WTC11 (cell line): ENCODE measurements at places on chromosomes 5 and 9. TPM values are rescaled to one million over a fixed set of nuclear protein-coding genes. Genes with fewer than 3 reads are reported as not detected.

- H3K4me1 ChIP-seq = peaks cover 7% of the 10 kb centered on the region
- peaks cover 8% of the 10 kb centered on the region for H3K36me3 ChIP-seq
- H3K27me3 ChIP-seq = no peaks in the 10 kb centered on the region
- no peak for DNase-seq
- H3K4me3 ChIP-seq = no peak overlapping the region
These were observed 181.6 kb downstream of the AP3B1 start for GRCh38 chr5:78112931-78113330.

- peaks cover 17% of the 10 kb centered on the region for H3K4me1 ChIP-seq
- H3K36me3 ChIP-seq = peaks cover under 1% of the 10 kb centered on the region
- H3K4me3 ChIP-seq = no peak overlapping the region
These were observed 480.7 kb downstream of the DMAC1 start for GRCh38 chr9:7318920-7319319.

DNA sequence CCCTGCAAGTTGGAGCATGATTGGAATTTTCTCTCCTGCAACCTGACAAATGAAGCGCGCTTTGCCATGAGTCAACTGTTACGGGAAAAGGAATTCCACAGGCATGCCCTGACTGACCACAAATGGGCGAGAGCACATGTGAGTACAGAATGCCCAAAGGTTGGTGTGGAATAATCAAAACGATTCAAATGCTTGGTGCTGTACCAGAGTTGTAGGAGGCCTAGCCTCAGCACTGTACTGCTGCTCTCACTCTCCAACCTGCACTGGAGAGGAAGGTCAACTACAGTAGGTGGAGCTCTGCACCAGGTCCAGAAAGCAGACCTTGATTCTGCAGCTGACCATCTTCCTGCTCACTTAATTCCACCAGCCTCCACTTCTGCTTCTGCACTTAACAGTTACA lies 406.9 kb upstream of the ACTBL2 start:
- no peaks in the 10 kb centered on the region for H3K27me3 ChIP-seq
- no peaks in the 10 kb centered on the region for H3K36me3 ChIP-seq
- H3K4me1 ChIP-seq = peaks cover 44% of the 10 kb centered on the region

DNA sequence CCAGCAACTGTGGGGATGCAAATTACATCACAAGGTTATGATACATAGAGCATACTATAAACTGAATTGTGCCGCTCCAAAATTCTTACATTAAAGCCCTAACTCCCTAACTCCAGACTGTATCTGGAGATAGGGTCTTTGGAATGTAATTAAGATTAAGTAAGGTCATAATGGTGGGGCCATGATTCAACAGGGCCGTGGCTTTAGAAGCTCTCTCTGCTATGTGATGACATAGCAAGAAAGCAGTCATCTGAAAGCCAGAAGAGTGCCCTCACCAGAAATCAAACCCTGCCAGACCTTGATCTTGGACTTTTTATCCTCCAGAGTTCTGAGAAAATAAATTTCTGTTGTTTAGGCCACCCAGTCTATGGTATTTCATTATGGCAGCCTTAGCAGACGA lies 123.9 kb downstream of the FBXL17 start:
- DNase-seq = no peak
- no peak overlapping the region for H3K27ac ChIP-seq
- H3K27me3 ChIP-seq = no peaks in the 10 kb centered on the region
- no peak overlapping the region for H3K4me3 ChIP-seq
- peaks cover 25% of the 10 kb centered on the region for H3K4me1 ChIP-seq
- no peaks in the 10 kb centered on the region for H3K36me3 ChIP-seq

GRCh38 chr5:71839096-71839884 lies 120.2 kb downstream of the CARTPT start:
- peaks cover 13% of the 10 kb centered on the region for H3K4me1 ChIP-seq
- no peak overlapping the region for H3K27ac ChIP-seq
- DNase-seq = no peak
- no peaks in the 10 kb centered on the region for H3K27me3 ChIP-seq

GRCh38 chr5:36156619-36157018 lies 4.7 kb downstream of the SKP2 start:
- H3K4me3 ChIP-seq = no peak overlapping the region
- H3K27me3 ChIP-seq = no peaks in the 10 kb centered on the region
- 0 out of 2 replicates have a peak overlapping the region, but pooled peaks have one; percentile 15 for H3K27ac ChIP-seq
- no peak for DNase-seq

DNA sequence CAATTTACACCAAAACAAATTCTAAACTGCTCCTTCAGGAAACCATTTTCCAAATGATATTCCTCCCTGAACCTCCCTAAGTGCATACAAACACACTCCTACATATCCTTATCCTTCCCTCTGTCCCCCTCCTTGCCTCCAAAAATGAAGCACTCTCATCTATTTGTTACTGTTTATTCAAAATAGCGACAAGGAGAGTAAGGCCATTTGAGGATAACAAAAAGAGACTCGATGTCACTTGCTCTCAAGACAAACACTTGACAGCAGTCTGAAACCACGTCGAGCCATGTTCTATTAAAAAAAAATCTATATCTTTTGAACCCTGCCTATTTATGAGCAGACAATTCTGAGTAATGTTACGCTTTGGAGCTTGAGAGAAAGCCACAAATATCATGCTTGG lies 547.9 kb downstream of the DTWD2 start:
- peaks cover 20% of the 10 kb centered on the region for H3K4me1 ChIP-seq
- DNase-seq = no peak
- no peaks in the 10 kb centered on the region; the same call in 1 of the 2 replicates for H3K27me3 ChIP-seq

- peak; percentile 82 for DNase-seq
- no peaks in the 10 kb centered on the region for H3K36me3 ChIP-seq
These were observed 665 bp downstream of the TCF7 start for GRCh38 chr5:134114886-134115805.

GRCh38 chr5:92003806-92004205 lies 620.7 kb upstream of the ARRDC3 start:
- no peak overlapping the region for H3K27ac ChIP-seq
- DNase-seq = no peak
- no peaks in the 10 kb centered on the region for H3K27me3 ChIP-seq
- no peak overlapping the region for H3K4me3 ChIP-seq

DNA sequence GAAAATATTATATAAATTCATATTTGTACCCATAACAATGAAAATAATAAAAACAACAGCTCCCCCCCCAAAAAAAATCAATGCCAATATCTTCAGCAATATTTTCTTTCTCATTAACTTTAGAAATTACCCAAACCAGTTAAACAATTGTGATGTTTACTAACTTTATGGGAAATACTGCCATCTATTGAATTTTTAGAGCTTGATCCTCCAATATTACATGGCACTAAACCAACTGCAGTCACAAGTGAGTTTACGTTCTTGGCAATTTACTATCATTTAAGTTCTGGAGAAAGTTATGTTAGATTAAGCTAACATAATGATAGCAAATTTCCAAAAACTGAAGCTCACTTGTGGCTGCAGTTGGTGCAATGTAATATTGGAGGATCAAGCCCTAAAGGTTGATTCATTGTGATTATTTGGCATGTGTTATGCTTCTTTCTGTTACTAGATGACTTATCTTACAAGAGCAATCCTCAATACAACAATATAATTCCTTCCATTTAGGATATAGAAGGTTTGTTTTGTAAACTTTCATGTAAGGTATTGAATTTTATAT lies 379.5 kb downstream of the CDH18 start:
- H3K4me3 ChIP-seq = no peak overlapping the region
- H3K27ac ChIP-seq = no peak overlapping the region
- no peaks in the 10 kb centered on the region for H3K27me3 ChIP-seq
- H3K36me3 ChIP-seq = no peaks in the 10 kb centered on the region
- H3K4me1 ChIP-seq = no peaks in the 10 kb centered on the region
- DNase-seq = no peak

- no peaks in the 10 kb centered on the region for H3K27me3 ChIP-seq
- H3K4me1 ChIP-seq = peaks cover 22% of the 10 kb centered on the region
These were observed 21.9 kb upstream of the ISCA1 start for GRCh38 chr9:86304236-86304730.

GRCh38 chr5:158785397-158785796 lies 314.3 kb downstream of the EBF1 start:
- no peaks in the 10 kb centered on the region for H3K27me3 ChIP-seq
- no peak overlapping the region for H3K27ac ChIP-seq
- no peak for DNase-seq
- no peaks in the 10 kb centered on the region for H3K4me1 ChIP-seq
- no peaks in the 10 kb centered on the region for H3K36me3 ChIP-seq
- H3K4me3 ChIP-seq = no peak overlapping the region

DNA sequence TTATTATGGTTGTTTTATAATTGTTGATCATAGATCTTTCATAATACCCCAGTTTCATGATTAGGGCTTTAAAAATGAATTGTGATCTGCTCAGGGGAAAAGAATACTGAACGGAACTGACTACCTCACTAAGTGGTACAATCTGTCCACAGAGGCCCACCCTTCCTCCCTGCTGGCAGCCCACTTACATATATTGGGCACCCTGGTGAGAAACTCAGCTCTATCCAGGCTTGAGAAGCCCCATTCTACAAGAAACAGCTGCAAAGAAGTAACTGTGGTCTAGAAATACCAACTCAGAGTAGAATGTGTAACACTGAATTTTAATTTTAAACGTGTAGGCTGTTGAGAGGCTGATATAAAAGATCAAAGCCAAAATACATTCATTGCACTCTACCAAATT lies 46.9 kb downstream of the TSSK1B start:
- no peak overlapping the region for H3K27ac ChIP-seq
- no peaks in the 10 kb centered on the region; the same call in 1 of the 2 replicates for H3K27me3 ChIP-seq
- no peak overlapping the region for H3K4me3 ChIP-seq
- DNase-seq = no peak
- no peaks in the 10 kb centered on the region for H3K36me3 ChIP-seq
- no peaks in the 10 kb centered on the region for H3K4me1 ChIP-seq

- H3K27me3 ChIP-seq = no peaks in the 10 kb centered on the region
- no peak overlapping the region for H3K27ac ChIP-seq
- H3K4me1 ChIP-seq = no peaks in the 10 kb centered on the region
These were observed 57.1 kb upstream of the ANKH start for GRCh38 chr5:14928661-14929060.

DNA sequence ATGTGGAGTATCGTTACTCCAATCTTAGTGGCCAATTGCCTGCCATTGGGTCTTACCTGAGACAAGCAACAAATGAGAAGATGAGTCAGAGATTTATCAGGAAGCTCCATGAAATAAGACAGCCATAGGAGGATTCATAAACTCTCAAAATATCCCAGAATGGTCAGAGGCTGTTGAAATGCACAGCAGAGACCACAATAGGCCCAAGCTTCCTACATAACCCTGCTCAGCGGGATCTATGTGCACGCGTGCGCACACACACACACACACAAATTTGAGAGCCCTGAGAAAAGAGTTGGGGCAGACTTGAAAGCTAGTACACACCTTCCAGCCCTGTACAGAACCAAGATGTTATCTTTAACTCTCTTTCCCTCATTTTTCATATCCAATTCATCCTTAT lies 9.8 kb downstream of the UIMC1 start:
- H3K4me3 ChIP-seq = no peak overlapping the region
- no peak for DNase-seq
- no peaks in the 10 kb centered on the region for H3K27me3 ChIP-seq
- H3K4me1 ChIP-seq = peaks cover 7% of the 10 kb centered on the region
- H3K36me3 ChIP-seq = peaks cover 42% of the 10 kb centered on the region

DNA sequence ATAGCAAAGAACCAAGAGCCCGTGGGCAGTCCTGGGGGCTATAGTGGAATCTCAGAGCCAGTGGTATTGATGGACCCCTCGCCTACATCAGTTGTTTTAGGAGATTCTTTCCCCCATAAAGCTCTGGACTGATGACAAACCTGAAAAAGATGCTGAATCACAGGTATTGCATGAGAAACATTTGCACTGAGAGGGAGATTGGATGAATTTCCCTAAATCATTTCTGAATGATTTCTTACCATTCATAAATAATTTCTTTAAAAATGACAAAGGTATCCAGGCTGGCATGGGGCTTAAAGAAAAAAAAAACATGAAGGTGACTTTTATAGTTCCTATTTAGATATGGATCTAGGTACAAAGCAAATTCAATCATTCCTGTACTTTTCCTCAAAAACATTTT lies 54.0 kb upstream of the SLIT3 start:
- no peaks in the 10 kb centered on the region for H3K27me3 ChIP-seq
- H3K27ac ChIP-seq = no peak overlapping the region
- no peaks in the 10 kb centered on the region for H3K36me3 ChIP-seq

GRCh38 chr5:81575924-81576323 lies 175.0 kb downstream of the SSBP2 start:
- no peak for DNase-seq
- no peak overlapping the region for H3K27ac ChIP-seq
- H3K4me1 ChIP-seq = peaks cover 13% of the 10 kb centered on the region; the same call in 1 of the 2 replicates
- H3K27me3 ChIP-seq = no peaks in the 10 kb centered on the region
- no peak overlapping the region for H3K4me3 ChIP-seq
- peaks cover 7% of the 10 kb centered on the region; the same call in 1 of the 2 replicates for H3K36me3 ChIP-seq

DNA sequence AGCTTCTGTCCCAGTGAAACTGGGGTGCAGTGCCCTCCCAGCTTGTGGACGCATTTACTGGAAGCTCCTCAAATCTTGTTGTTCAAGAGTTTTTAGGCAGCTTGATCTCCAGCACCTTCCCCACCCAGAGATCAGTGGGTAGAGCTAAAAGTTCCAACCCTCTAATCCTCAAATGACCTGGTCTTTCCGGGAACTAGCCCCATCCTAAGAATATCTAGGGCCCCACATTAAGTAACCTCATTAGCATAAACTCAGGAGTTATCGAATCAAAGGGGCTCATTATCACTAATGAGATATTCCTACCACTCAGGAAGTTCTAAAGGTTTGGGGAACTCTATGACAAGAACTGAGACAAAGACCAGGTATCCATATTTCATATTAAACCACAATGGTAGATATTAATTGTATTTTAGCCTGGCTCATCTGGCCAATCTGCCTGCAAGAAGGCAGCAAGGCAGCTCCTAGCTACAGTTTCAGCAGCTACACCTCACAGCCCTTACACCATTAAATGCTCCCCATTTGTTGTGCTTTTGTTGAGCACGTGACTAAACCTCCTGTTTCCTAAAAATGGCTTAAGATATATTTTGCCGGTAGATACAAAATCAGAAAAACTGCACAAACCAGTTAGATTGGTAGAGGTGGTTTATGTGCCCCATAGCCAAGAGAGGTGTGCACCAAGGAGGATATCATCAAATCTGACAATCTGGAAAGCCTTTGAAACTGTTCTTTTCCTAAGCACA lies 24.6 kb upstream of the SLC22A5 start:
- H3K27ac ChIP-seq = no peak overlapping the region
- H3K36me3 ChIP-seq = peaks cover 23% of the 10 kb centered on the region
- no peak overlapping the region for H3K4me3 ChIP-seq
- H3K27me3 ChIP-seq = peaks cover 7% of the 10 kb centered on the region
- H3K4me1 ChIP-seq = no peaks in the 10 kb centered on the region
- no peak for DNase-seq

DNA sequence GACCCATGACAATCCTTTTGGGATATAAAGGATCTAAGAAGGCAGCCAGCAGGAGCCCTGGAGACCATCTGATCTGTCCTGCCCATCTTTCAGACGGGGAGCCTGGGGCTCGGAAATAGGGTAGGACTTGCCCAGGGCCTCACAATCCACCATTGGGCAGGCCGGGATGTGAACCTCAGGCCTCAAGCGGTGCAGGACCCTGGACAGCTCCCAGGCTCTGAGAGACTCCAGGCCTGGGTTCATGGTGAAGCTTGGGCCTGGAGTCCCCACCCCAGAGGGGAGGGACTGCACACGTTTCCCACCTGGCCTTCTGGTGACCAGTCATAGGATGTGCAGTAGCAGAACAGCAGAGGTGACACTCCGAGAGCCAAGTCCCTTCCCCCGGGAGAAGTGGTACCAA lies 36.6 kb upstream of the RAPGEF1 start:
- H3K4me3 ChIP-seq = no peak overlapping the region
- peak; percentile 85 for DNase-seq
- no peaks in the 10 kb centered on the region for H3K4me1 ChIP-seq
- no peak overlapping the region for H3K27ac ChIP-seq
- H3K36me3 ChIP-seq = no peaks in the 10 kb centered on the region

The LMBRD2 gene
- 4.3 to 5.6 TPM (median 4.9 TPM) in 3 replicates for total RNA-seq

The RORB gene
- 4.1 to 8.7 TPM (median 4.5 TPM) in 3 replicates for total RNA-seq

The NRARP gene
- total RNA-seq = 46.7 to 52.4 TPM (median 51.5 TPM) in 3 replicates

The DMRTA1 gene
- 2.4 to 2.8 TPM (median 2.6 TPM) in 3 replicates for total RNA-seq

The PPP2R2B gene
- 12.7 to 20.3 TPM (median 13.2 TPM) in 3 replicates for total RNA-seq

The DEPDC1B gene
- 47.2 to 55.1 TPM (median 50.5 TPM) in 3 replicates for total RNA-seq

The ZNF483 gene
- total RNA-seq = 65.9 to 77.4 TPM (median 68.7 TPM) in 3 replicates
